ENCODE measurements at places on chromosomes 1 and 21.

DNA sequence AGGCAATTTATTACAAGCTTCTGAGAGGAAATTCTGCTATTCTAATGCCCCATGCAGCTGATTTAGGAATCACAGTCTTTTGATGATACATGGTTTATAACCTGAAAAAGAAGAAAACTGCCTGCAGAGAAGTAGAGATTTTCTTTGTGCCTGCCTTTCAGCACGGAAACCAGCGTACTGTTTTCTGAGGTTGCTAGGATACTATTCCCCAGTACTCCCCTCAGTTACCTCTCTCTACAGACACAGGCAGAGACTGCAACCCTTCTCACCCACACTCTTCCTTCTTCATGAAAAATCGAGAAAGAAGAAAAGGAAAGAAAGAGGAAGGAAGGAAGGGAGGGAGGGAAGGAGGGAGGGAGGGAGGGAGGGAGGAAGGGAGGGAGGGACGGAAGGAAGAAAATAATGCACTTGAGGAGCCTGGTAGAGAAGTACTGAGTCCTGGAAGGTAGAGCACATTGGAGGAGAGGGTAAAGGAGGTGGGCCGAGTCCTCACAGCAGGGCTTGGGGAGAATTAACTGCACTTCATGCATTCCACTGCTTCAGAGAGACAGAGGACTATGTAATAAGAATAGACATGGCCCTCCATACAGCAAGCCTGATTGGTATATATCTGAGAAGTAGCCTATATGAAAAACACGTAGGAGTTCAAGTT is 21.9 kb downstream of the RGS2 start:
- no peak for DNase-seq

GRCh38 chr1:10451287-10451686 is 1.5 kb downstream of the CORT start:
- no peak for DNase-seq

- no peak for DNase-seq
Observed at GRCh38 chr1:99786751-99787501, 20.5 kb upstream of the FRRS1 start.

DNA sequence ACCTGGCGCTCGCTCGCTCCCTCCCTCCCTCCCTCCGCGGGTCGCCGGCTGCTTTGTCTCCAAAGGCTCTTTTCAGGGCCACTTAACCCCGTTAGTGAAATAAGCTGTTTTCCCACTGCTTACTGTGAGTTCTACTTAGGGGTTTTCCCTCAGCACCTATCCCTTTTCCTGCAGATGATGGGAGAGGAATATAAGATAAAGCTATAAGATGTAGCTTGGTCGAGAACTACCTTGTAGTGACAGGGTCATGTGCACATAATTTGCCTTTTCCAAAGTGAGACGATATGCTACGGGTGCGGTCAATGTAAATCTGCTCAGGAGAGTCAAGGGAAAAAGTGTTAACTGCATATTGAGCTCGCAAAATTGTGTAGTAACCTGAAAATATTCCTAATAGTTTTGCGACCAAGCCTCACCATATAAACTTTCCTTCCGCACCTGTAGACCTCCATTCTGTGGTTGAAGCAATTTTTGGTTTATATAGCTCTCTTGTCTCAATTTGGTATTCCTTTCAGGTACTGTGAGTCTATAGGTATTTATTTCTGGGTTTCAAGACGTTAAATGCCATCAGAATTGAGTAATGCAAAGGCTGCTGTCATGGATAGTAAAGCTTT is 55.8 kb upstream of the BOLA1 start:
- DNase-seq, result no peak

- no peak for DNase-seq
Observed at GRCh38 chr21:23452384-23453083, 2154.7 kb downstream of the MRPL39 start.

DNA sequence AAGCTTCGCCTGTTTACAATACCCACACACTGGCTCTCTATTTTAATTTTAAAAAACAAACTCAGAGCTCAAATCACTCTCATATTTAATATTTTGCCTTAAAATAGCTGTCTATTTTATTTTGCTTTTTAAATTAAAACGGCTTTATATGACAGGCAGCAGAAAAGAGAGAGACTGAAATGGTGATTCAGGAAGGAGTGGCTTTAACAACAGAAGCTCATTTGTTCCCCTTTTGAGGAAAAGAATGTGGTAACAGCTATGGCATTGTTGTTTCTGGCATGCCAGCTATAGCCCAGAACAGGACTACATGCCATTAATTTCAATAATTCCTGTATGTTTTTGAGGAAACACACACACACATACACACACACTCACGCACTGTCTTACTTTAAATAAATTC is 234.2 kb upstream of the PTBP2 start:
- DNase-seq, result no peak

All from epithelial cell of prostate (primary cell).